GM13977 (cell line): ENCODE measurements at places on chromosomes 6 and 20.

- DNase-seq = no peak
Observed at GRCh38 chr20:539848-540247, 3.7 kb downstream of the CSNK2A1 start.

DNA sequence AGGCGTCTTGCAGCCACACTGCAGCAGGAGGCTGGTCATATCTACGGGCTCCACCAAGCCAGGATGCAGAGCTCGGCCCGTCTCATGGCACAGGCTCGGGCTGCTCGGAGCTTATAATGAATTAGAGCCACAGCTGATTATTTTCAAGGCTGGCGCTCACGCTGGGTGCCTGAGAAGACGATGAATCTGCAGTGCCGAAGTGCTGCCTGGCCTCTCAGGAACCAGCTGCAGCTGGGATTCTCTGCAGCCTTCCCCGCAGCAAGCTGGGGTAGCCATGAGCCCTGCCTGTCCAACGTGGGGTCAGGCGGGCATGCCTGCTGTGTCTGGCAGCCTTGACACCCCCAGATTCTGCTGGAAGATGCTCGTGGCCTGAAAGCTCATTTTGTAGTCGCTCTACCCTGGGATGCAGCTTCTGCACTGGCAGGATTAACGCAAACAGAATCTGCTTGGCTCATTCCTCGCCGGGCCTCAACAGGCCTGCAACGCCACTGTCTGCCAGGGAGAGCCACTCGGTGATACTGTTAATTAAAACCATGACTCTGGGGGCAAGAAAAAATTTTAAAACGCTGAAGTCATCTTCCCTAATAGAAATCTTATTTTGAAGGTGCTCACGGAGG is 104.3 kb downstream of the CDH26 start:
- no peak for DNase-seq

DNA sequence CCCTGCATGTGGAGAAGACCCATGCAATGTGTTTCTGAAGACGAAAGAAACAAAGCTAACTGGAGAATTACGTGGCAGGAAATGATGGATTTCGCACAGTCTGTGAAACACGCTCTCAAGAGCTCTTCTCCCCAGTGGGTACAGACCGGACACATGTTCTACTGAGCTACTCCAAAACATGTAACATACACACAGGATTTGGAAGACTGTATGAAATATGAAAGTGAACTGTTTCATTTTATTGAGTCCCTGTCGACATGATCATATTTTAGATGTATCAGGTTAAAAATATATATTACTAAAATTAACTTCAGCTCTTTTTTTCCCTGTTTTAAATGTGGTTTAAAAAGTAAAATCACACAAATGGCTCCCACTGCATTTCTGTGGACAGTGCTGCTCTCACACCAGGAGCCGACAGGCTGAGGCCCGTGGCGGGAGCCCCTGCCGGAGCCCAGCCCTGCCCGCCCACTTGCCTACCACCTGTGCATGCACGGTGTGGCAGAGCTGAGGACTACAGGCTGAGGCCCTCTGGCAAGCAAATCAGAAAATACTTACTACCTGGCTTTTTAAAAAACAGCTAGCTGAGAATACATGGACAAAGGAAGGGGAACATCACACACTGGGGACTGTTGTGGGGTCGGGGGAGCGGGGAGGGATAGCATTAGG is 58.9 kb upstream of the NXT1 start:
- no peak for DNase-seq

DNA sequence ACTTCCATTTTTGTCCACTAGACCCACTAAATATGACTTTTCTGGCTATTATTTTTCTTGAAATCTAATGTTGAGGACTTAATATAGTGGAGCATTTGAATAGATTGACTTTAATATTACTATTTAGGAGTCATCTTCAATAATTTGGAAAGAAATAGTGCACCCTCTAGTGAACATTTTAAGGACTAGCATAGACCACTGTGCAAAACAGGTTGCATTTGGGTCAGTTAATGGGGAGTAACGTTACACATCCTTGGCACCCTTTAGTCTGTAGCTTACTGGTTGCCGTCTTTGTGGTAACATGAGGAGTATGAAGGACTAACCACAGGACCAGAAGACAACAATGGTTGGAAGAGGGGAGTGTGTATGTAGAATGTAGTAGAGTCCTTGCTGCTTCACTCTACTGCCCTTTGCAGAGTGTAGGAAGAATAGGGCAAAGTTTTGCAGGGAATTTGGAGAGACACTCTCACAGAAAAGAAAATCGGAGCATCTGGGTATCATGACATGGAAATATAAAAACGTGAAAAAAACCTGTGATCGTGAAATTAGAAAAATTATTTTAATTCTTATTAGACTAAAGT is 25.2 kb downstream of the RFPL4B start:
- no peak for DNase-seq
